ENCODE measurements at places on chromosomes 16 and 17.

DNA sequence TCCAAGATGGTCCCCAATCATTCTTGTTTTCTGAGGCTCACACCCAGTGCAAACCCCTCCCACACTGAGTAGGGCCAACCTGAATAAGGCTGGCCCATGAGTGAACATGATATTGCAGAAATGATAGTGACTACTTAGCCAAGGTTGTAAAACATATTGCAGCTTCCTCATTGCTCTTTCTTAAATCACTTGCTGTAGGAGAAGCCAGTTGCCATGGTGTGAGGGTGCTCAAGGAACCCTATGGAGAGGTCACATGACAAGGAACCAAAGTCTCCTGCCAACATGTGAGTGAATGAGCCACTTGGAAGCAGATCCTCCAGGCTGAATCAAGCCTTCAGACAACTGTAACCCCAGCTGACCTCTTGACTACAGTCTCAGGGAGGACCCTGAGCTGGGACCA lies 191.4 kb downstream of the RGS9 start:
- DNase-seq = no peak

DNA sequence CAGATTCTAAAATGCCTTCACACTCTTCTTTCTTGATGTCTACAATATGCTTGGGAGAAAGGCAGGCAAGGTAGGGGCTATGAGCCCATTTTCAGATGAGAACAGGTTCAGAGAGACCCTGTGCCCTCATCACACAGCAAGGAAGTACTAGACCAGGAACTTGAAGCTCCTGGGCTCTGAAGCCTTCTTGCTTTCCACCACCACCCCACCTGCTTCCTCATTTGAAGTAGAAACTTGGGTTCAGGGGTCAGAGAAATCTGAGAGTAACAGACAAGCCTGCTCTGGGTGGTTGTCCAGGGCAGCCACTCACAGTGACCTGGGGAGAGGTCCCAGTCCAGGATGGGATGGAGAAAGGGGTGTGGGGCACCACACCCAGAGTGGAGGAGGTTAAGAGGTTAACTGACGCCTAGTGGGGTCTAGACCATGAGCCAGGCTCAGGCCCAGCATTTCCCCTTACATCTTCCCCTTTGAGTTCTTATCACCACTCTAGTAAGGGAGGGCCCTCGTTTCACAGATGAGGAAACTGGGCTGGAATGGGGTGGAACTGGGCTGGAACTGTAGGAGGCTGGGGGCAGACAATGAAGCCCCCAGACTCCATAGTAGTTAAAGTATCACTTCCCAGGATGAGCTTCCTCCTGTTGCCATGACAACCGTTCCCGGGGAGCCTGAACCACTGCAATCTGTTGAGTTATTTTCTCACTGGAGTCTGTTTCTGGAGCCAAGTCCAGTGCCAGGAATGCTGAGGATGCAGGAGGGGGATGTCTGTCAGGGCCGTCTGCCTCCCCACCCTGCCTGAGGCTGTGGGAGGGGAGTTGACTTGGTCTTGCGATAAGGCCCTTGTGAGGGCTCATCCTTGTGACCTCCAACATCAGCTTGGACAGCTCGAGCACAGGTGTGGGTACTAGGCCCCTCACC lies 16.2 kb upstream of the PHF12 start:
- DNase-seq = no peak

GRCh38 chr17:40475234-40475908 lies 26.1 kb downstream of the TNS4 start:
- no peak for DNase-seq

DNA sequence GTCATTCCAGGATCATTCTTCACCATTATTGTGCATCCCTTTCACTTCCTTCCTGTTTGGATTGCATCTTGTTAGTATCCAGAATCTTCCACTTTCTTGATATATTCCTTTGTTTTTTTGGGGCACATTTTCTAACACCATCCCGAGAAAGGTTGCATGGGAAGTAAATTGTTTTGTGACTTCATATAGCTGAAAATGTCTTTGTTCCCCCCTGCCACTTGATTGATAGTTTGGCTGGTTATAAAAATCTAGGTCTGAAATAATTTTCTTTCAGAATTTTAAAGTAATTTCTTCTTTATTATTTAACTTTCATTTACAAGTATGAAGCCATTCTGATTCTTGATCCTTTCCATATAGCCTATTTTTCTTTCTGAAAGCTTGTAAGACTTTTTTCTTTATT lies 32.7 kb downstream of the GAN start:
- DNase-seq = no peak

DNA sequence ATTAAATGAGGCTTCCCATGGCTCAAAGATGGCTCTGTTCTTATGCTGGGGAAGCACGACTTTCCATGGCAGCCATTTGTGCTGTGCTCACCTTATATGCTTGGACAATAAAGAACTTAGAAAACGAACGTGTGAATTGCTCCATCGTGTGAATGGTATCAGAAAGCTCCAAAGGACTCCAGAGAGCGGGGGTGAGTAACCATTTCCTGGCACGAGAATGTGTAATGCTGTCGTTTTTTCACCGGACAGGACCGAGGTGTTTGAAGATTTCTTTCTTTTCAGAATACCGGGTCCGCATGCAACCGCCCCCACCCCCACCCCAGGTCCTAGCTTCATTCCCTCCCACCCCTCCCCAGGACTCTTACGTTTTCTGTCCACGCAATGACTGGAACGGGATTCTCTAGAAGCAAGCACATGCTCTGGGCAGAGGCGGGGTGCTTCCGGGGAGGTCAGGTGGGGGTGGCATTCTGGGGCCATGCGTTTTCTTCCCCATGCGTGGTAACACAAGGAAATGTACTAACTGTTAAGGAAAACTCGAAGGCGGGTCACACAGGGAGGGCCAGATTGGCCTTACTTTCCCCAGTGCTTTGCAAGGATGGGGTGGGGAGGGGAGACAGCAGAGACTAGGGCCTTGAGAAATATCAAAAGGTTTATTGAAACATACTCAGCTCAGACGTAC lies 26.2 kb downstream of the GPRC5B start:
- no peak for DNase-seq

- no peak for DNase-seq
Measured at GRCh38 chr17:80468781-80469493, 7.5 kb downstream of the NPTX1 start.

DNA sequence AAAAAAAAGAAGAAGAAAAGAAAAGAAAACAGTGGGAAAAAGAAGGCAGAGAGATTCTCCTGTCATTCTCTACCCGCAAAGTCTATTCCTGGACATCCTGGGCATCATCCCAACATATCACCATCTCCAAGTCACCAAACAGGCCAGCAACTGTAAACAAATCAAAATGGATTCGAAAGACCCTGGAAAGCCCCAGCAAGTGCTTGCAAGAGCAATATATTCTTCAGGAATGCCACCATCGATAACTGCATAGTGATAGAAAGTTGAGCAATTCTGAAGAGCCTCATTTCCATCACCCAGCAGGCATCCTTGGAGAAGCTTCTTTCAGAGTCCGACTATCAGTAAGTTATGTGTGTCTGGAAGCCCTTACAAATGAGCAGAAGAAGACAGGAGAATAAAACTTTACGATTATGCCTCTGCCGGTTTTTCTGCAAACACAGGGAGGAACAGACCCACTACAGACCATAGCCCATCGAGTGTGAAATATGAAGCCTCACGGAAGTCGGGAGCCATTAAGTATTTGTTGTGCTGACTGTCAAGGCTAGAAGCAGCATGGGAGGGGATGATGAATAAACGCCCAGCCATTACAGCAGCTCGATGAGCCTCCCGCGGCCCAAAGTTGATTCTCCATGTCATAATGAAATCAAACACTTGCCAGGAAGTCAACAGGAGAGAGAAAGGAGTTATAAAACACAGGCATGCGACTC lies 64.5 kb upstream of the SEC14L1 start:
- no peak for DNase-seq

- no peak for DNase-seq
Measured at GRCh38 chr16:89422905-89423630, 67.3 kb downstream of the ANKRD11 start.

- DNase-seq = no peak
Measured at GRCh38 chr17:41970901-41971331, 4.3 kb downstream of the CNP start.

GRCh38 chr17:35917519-35918213 lies 12.9 kb downstream of the RDM1 start:
- DNase-seq = no peak

DNA sequence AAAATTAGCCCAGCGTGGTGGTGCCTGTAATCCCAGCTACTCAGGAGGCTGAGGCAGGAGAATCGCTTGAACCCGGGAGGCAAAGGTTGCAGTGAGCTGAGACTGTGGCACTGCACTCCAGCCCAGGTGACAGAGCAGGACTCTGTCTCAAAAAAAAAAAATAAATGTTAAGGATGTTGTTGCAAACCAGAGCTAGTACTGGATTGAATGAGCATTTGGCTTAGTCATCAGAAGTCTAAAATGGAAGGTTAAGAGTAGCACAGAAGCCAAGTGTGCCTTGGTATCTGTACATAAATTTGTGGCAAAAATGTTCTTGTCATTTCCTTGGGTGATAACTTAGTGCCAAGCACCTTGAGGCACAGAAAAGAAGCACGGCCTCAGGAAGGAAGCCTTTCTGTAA lies 50.6 kb upstream of the MED9 start:
- no peak for DNase-seq

DNA sequence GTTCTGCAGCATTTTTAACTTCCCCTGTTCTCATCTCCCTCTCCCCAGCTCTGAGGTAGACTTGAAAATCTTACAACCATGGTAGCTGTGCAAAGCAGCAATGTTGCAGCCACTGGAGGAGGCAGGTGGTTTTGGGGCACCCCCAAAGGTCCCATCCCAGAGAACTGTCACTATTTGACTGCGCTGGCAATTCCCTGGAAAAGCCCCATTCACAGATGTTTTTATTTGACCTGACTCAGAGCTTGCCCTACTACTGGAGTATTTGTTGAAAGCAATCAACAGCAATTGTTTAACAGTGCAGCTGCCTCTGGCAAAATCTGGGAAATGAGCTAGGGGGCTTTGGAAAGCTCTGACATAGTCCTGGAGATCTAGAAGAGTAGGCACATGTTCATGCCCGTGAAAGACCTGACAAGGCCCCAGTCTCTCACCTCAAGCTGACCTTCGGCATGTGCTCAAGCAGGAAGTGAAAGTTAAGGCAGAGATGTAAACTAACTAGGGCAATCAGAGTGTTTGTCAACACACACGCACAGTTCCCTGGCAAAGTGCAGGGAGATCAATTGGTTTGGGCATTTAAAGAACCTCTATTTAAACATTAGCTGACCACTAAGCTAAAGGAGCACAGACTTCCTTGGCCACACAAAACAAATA lies 19.7 kb upstream of the PIK3R5 start:
- DNase-seq = no peak

GRCh38 chr17:47413872-47414271 lies 90.1 kb downstream of the EFCAB13 start:
- DNase-seq = no peak

DNA sequence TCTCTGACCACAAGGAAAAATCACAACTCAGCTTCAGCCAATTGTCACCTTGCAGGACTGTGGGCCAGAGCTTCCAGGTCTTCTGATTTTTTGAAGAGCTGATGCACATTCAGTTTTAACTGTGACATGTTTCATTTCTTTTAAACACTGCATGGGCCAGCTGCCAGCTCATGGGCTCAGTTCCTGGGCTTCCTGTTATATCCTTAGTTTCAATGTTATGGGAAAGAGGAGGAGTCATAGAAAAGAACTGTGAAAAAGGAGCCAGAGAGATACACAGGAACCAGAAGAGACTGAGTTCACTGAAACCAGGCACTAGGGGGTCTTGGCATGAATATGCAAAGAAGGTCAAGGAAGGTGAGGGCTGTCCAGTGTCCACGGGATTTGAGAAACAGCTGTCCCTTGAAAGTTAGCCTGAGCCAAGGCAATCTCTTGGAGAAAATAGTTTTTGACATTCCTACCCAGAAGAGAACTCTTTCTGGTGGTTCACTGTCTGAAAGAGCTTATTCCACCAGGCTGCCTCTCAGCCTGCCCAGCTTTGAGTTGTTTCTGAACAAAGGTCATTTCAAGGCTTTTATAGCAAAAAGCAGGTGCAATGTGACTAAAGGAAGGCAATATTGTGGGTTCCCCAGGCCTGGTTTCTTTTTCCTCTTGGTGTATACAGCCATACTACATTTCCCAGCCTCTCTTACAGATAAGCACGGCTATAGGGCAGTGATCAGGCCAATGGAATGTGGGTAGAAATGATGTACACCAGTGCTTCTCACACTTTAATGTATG lies 10.5 kb downstream of the PDILT start:
- no peak for DNase-seq

DNA sequence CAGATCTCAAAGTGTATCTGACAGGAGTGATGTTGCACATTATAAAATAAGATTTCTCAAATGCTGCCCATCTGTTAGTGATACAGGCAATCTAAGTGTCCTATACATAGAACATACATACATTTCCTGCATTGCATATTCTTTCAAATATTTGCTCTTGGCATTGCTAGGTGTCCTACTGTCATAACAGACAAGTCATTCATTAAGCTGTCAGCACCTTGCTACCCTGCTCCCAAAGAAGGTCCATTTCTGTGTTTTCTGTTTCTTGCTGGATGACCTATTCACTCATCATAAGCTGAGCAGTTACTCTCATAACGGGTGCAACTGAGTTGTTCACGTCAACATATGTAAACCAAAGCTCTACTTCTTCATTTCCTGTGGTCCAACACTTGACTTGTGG lies 719.0 kb downstream of the KCNJ2 start:
- no peak for DNase-seq

GRCh38 chr17:15392326-15392741 lies 50.9 kb upstream of the TEKT3 start:
- DNase-seq = no peak

- DNase-seq = no peak
Measured at GRCh38 chr16:63684149-63685101, 1437.4 kb downstream of the CDH11 start.

GRCh38 chr16:55642611-55643010 lies 13.2 kb upstream of the SLC6A2 start:
- DNase-seq = no peak

GRCh38 chr17:7019839-7020519 lies 2.9 kb upstream of the BCL6B start:
- DNase-seq = no peak

DNA sequence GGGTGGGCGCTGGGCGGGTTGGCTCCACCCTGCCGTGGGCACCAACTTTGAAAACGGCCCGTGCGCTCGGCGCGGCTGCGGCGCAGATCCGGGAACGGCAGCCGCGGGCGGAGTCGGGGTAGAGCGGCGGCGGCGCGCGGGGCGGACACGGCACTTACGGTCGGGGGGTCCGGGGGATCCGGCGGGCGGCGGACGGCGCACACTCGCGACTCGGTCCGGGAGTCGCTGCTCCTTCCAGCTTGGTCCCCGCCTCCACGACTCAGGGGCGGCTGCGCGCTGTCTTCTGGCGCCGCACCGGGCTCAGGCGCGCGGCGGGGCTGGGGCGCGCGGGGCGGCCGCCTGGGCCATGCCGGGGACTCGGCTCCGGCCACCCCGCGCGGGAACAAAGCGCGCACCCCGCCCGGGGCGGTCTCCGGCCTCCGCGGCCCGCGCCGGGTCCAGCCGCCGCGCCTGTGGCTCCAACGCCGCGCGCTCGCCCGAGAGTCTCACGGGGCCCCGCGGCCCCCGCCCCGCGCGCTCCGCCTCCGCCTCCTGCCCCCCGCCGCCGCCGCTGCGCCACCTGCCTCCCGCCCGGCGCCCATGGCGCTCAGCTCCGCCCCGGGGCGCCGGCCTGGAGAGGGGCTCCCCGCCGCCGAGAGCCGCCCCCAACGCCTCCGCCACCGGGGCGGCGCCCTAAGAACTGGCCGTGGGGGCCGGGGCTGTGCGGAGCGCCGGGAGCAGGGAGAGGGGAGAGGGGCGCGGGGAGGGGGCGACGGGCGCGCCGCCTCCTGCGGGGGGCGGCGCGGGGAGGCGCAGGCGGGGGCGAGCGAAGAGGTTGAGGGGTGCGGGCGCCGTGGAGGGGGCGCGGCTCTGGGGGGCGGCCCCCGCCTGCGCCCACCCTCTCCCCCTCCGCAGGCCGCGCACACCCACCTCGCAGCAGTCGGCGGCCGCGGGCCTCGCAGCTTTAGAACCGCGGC lies 35.9 kb downstream of the CBFA2T3 start:
- DNase-seq = no peak
